ENCODE measurements at places on chromosomes 1 and 21.

DNA sequence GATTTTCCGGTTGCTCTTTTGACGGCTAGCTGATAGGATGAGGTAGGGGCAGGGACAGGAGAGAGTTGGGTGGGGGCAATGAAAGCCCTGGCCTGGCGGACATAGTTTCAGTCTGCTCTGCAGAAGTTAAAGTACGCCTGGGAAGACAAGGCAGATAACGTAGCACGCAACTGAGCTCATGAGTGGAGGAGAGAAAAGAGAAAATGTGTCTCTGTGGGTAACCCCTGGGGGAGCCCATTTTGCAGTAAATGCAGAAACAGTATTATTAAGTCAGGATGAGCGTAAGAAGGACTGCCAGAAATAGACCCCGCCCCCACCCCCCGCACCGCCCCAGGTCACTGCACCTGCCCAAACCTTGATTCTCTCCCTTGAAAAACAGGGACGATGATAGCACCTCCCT lies 51.7 kb upstream of the TARBP1 start:
- no peak for DNase-seq

- no peak for DNase-seq
Measured at GRCh38 chr1:170284951-170285350, 139.2 kb downstream of the NTMT2 start.

DNA sequence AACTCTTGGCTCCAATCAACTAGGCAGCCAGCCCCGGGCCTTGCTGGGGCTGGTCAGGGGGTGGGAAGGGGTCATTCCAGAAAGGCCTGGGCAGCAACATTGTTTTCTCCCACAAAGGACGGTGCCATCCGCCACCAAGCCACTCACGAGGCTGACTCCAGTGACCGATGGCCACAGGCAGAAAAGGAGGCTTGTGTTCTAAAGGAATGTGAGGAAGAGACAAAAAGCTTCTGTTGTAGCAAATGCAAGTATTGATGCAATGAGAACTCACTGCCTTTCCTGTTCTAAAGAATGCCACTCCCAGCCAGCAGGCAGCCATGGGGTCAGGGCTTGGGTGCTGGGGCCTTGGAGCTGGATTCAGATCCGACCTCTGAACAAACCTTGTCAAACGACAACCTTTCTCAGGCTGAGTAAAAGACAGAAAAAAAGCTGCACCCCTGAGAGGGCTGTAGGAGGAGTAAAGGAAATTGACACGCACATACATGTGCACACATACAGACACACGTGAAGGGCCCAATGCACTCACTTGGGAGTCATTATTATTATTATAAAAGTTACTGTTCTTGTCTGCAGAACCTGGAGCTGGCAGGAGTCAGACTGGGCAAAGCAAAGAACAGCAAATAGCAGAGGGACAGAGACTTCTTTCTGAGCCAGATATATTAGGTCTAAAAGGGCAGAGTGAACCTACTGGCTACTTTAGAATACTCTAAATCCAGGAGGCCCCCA lies 13.9 kb upstream of the PRMT2 start:
- DNase-seq = peak; percentile 38

GRCh38 chr1:103106426-103107341 lies 1.6 kb downstream of the COL11A1 start:
- no peak for DNase-seq

DNA sequence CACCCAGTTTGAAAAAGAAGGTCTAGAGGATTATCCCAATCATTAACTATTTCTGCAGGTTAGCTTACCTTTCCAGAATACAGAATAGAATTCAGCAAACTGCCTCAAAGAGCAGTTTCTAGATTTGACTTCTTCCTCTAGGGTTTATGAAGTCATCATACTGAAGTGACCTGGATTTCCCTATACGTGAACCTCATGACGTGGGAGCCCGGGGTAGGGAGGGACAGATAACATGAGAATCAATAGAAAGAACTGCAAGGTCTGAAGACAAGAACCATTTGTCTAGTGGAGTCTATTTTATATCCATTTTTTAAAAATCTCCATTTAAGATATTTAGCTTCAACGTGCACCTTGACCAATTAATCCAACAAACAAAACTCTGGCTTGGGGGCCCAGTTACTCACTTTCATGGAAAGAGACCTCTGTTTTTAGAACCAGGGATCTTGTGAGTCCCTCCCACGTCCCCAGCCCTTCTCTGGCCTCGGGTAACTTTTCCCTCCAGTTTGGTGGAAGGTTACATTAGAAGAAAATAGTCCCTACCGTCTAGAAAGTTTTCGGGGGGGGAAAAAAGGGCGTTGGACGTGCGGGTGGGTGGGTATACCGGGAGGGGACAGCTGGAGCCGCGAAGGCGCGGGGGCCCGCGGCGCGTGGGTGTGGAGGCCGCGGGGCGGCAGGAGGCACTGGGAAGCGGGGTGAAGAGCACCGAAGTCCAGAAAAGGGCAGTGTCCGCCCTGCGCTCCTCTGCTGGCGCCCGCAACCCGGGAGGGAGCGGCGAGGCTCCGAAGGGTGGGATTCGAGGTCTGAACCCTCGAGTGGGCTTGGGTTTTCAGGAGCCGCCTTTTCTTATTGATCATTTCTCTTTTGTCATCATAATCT lies 13.8 kb upstream of the POGZ start:
- DNase-seq = peak; percentile 22

DNA sequence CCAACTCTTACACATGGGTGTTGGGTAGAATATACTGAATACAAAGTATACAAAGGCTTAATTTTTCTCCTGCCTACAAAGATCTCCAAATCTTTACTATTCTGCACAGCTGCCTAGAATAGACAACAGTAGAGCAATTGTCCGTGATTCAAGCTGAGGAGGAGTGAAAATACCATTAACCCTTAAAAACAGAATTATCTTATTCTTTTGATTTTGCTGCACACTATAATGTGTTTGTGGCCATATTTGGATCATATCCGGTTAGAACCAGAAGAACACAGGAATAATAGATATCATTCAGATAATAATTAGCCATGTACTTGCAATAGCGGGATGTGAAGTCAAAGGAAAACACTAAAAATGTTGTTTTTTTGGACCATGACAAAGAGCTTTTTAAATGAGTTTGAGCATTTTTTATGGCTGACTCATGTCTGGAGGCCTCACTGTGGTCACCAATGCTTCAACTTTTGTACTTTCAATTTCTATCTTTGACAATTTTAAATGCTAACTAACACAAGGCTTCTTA lies 197.6 kb upstream of the FOXD3 start:
- no peak for DNase-seq

DNA sequence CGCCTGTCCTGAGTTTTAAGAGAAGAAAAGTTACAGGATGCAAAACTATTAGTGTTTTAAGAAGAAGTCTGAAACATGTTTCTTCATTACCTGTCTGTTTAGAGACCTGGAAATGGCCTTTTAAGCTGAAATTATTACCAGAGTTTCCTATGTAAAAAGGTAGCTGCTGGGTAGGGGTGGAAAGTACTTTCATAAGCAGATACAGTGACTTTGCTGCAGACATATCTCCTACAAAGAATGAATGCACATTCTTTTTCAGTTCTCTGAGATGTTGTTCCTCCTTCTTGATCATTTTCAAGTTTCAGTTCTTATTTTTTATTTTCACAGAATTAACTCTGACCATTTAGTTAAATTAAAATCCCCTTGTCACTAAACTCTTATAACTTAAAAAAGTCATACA lies 1329.6 kb downstream of the KCNT2 start:
- DNase-seq = no peak

DNA sequence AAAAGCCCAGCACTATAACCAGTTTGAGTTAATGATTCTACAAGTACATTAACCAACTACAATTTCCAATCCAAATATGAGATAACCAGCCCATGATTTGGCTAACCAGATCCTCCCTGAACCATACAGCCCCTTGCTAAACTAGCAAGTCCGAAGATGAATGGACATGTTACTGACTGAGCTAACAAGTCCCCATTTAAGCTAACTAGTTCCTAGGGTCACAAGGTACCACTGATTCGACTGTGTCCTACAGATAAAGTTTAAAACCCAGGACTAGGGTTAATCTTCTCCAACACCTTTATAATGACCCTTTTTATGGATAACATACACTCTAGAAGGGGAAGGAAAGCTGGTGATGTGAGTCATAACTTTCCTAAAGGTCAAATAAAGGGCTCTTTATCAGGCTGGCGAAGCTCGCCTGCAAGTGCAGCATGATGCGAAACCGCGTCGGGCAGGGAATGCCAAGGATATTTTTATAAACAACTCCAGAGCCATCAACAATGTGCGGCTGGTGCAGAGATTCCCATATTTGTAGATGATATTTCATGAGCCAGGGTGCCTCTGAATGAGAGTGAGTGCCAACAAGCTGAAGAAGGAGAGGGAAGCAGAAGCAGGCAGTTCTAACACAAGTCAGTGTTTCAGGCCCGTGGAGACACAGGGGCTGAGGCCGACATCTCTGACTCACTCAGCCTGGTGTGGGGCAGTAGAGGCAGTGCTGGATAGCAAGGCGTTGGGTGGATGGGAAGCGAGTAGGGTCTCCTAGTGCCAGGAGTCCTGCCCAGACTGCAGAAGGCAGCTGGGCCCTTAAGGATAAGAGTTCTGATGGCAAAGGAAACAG lies 75.6 kb upstream of the ROR1 start:
- no peak for DNase-seq

- DNase-seq = peak; percentile 28
Measured at GRCh38 chr1:114558544-114558943, 22.9 kb downstream of the BCAS2 start.

DNA sequence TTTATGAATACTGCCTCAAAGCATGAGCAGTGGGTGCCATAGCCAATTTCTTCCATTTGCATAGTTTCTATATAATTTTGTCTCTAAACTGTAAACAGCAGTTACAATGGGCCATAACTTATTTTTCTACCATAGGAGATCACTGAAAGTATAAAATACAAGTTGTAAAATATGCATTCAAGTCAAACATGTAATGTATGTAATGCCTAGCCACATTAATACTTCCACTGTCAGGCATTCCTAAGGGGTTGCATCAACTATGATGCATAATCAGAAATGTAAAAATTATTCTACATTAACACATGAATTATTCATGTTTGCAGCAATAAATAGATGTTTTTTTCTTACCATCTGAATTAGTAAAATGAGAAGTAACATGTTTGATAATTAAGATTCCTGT lies 560.3 kb upstream of the ZP4 start:
- no peak for DNase-seq

DNA sequence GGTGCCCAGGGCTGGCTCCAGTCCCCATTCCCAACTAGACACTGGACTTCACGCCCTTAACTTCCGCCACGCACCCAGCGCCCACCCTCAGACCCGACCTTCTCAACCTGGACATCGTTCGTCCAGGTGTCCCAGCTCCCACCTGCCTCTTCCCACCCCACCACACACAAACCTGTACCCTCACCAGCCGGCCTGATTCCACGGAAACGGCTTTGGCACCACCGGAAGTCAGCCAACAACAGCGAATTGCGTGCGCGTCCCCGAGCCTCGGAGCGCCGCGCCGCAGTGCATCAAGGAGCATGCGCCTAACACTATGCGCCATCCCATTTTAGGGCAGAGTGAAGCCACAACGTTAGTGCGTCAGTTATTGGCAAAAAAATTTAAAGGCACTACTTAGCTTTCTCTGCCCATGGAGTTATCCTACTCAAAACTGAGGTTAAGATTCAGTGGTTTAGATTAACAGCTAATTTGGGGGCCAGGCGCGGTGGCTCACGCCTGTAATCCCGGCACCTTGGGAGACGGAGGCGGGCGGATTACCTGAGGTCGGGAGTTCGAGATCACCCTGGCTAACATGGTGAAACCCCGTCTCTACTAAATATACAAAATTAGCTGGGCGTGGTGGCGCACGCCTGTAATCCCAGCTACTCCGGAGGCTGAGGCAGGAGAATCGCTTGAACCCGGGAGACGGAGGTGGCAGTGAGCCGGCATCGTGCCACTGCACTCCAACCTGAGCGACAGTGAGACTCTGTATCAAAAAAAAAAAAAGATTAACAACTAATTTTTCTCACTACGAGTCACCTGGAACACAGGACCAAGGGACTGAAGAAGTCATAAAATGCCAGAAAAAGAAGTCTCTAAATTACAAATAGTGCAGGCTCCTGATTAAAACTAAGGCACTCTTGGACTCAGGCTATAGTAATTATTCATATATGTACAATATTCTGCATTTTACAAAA lies at the start of gene GON4L:
Gene GON4L, minus strand, starts transcription at position 240 of the 956 bp plus-strand sequence. CDS start 3,434 bp downstream, outside the sequence.
- peak; percentile 91 for DNase-seq

GRCh38 chr1:160325252-160325651 lies 17.8 kb downstream of the COPA start:
- no peak for DNase-seq

DNA sequence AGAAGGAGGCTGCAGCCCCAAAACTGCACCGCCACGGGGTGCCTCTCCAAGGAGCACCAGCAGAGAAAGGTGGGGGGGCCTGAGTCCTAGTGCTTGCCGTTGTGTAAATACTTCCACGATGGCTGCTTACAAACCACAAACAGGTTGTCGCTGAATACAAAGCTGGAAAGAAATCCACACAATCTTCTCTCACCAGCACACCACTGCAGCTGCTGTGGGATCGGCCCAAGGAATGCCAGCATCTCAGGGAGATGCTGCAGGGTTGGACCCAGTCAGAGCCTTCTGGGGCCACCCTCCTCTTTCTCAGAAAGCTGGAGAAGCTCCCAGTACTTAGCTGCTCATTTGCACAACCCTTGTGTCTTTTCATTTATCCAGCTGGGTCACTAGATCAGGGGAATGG lies 3.0 kb upstream of the S100A14 start:
- DNase-seq = no peak

DNA sequence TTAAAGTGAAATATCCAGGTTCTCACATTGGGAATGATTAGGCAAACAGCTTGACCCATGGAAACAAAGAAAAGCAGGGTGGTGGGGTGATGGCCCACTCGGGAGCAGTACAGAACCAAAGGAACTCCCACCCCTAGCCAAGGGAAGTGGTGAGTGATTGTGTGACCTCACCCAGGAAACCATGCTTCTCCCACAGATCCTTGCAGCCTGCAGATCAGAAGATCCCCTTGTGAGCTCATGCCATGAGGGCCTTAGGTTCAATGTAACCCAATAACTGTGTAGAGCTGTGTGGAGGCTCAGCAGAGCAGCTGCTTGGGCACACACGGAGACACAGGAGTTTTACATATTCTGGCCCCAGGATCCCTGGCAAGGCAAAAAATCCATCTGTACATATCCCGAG lies 311.8 kb upstream of the DPYD start:
- no peak for DNase-seq

DNA sequence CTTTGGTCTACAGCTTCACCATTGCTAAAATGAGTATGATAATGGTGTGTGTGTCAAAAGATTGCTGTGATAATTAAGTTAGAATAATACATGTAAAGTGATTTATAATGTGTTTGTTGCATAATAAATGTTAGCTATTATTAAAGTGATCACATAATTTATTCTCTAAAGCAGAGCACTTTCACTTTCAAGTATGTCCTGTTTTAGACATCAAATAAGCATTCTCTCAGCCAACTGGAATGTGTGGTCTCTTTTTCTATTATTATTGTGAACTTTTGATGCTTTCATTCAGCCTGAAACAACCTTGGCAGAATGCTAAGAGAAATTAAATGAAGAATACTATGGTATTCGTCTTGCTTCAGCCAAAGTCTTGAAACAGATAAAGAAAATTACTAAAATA lies 102.8 kb upstream of the COL11A1 start:
- DNase-seq = no peak

GRCh38 chr1:31415658-31416057 lies 2.6 kb downstream of the SERINC2 start:
- no peak for DNase-seq

- DNase-seq = no peak
Measured at GRCh38 chr21:40152476-40152875, 285.2 kb downstream of the PCP4 start.

All from CD4-positive, alpha-beta T cell treated with Interleukin-4 for 4 hours (primary cell).